ENCODE measurements at places on chromosomes 12 and 14.

GRCh38 chr12:32272465-32272864 lies 126.9 kb upstream of the FGD4 start:
- no peak for DNase-seq

- DNase-seq, result no peak
These were observed 12.7 kb downstream of the NGDN start for GRCh38 chr14:23481979-23482822.

GRCh38 chr14:24443053-24443665 lies 583 bp upstream of the SDR39U1 start:
- no peak for DNase-seq

DNA sequence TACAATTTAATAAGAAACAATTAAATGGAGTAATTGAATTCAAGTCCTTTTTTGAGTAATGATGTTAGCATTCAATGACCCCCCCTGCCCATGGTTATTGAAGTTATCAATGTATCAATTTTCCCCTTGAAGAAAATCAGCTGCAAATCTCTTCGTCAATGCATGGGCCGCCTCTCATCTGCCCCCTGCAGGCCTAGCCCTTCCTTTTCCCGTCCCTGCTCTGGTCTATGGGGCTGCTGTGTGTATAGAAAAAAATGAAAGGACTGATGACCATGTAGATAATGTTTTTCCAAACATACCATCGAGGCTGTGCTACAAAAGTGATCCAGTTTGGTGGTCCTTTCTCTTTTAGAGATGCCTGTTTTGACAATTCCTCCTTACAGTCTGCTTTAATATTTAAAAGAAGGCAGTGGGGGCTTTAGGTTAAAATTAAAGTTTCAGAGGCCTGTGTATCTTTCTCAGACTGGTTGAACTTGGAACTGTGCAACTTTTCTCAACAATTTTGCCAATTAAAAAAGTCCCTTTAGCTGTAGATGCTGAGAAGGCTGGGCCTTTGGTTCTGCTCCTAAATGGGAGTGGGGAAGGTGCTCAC lies 98.4 kb downstream of the APAF1 start:
- DNase-seq, result peak; percentile 33

DNA sequence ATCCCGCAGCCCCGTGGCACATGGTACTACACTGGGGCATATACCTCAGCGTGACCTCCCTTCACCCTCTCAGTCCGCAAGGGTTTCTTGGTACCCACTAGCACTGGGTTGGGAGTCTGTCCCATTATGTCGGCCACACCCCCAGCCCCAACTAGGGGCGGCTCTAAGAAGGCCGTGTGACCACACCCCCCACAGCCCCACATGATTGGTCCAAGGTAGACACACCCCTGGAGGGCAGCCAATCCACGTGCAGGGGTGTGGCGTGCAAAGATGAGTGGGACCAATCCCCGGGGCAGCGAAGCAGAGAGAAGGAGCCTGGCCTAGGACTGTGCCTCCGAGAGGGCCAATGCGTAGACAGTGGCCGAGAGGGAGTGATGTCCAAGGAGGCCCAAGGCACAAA lies 34.6 kb upstream of the BEGAIN start:
- DNase-seq, result no peak

GRCh38 chr14:44317441-44317746 lies 189.7 kb downstream of the FSCB start:
- no peak for DNase-seq

DNA sequence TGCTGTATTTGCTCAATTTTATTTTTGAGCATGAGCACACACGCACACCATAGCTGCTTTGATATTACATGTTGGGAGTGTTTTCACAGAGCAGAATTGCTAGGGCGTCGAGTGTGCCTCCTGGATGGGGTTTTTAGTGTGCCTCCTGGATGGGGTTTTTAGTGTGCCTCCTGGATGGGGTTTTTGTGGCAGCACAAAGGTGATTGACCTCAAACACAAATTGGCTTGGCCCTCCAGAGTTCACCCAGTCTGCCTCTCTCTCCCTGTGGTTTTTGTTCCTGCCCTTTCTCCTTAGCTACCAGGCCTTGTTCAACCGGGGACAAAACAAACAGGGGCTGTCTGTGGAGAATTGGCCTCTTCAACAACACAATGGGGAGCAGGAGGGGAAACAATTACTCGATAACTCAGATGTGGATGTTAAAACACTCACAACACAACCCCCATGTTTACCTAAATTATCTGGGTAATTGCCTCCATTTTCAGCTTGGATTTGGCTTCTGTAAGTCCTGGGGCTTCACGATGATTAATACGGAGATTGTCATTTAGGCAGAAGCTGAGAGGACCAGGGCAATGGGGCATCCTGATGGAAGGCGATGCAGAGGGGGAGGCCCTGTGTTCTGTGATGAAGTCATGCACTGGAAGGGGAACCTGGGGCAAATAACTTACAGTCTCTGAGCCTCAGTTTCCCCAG lies 26.9 kb downstream of the TBX3 start:
- DNase-seq, result no peak

DNA sequence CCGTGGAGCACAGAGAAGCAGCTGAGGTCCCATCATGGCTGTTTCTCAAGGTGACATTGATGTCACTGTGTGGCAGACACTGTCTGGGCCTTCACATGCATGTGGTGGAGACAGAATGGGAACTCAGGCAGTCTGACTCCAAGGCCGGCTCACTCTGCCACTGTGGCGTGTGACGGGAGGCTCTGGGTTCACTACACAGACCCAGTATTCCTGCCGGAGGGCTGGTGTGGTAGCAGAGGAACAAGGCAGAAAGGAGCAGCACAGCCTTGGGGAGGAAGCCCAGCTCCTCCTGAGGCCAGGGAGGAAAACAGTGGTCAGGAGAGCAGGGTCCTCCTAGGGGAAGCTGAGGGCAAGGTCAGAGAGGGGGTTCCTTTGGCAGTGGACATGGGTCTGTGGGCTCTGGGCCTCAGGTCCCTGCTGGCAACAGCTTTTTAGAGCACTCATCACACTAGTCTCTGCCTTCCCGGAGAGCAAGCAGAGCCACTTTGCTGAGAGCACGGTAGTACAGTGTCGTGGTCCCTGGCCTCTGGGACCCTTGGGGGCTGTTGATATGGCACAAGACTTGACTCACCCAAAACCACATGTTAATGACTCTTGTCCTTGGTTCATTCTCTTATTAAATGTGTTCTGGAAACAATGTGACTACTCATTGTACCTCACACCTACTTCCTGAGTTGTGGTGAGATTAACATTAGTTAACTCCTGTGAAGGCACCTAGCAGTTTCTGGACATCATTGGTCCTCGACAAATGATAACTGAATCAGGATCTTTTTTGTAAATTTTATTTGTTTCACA lies 21.3 kb downstream of the DCAF4 start:
- DNase-seq, result no peak

DNA sequence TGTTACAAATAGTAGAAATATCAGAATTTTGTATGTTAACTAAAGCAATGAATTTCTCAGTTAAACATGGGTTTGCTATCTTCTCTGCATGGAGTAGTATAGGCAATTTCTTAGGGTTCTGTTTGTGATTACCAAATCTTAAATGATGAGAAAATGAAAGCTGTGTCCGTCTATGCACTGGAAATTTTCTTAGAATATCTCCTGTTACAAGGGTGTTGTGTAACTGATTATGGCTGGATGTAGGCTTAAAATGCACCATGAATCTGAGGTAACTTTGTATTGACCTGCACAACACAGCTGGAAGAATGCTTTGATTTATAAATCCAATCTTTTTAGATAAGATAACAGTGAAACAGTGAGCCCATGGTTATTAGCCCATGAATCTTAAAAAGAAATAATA lies 17.8 kb downstream of the TRIP11 start:
- no peak for DNase-seq

GRCh38 chr14:88351966-88352691 lies 29.1 kb upstream of the KCNK10 start:
- no peak for DNase-seq

GRCh38 chr12:10957741-10958140 lies 18.7 kb upstream of the TAS2R14 start:
- DNase-seq, result no peak

- DNase-seq, result no peak
These were observed 23.2 kb upstream of the APOF start for GRCh38 chr12:56385873-56386272.

- no peak for DNase-seq
These were observed 63.8 kb upstream of the ACTN1 start for GRCh38 chr14:69042787-69043444.

DNA sequence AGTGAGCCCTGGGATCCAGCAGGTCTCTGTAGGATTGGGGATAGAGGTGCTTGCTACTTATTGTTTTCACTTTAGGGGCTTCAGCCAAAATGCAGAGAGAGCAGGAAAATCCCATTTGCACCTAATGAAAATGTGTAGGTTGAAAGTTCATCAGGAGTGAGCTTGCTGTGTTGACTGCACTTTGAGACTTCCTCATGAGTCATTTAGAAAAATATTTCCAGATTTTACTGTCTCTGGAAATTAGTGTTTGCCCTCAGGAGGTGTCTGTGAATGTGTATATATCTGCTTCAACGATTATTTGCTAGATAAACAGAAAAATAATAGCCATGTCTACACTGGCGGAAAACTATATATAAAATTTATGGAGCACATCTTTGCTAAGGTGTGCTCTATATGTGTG lies 159.3 kb downstream of the CAND1 start:
- DNase-seq, result no peak

GRCh38 chr14:25094171-25094907 lies 44.4 kb upstream of the STXBP6 start:
- DNase-seq, result no peak

DNA sequence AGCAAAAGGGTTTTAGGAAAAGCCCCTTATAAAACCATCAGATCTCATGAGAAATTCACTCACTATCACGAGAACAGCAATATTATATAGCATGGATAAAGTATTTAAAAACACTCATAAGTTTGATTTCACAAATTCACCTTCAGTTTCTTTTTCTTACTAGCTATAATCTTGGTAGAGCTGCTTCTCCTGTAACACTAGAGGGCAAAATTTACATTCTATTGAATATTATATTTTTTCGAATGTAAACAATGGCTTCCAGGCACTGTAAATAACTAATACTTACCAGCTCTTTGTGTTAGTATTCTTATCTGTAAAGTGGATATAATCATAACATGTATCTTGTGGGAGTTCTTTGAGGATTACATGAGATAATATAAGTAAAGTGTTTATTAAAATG lies 259.6 kb downstream of the CCER1 start:
- DNase-seq, result no peak

DNA sequence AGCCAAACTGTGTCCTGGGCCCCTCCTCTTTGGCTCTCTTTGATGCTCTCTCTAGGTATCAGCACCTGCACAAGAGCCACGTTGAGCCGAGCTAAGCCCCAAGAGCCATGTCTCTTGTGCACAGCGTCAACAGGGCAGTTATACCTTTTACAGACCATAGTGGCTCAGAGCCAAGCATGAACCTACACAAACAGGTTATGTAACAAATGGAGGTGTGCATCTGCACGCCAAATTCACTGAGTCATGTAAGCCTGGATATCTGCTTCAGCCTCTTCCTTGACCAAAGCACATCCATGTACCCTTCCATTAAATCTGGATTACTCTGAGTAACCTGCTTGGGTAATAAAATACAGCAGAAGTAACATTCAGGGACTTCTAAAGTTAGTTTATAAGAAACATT lies 509.7 kb downstream of the NAV3 start:
- DNase-seq, result no peak

DNA sequence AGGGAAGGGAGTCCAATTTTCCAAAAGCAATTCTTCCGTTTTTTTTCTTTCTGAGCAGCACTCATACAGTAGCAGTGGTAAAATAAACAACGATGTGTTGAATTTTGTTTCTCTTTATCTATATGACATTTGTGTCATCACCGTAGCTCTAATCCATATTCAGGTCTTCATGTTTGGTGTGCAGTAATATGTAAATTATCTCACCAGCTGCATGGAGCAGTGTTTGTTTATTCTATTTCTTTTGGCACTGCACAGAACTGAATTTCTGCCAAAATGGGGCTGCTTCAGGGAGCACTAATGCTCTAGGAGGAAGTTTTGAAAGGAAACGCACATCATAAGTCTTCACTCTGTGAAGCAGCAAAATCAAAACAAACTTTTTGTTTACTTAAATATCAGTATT lies 130.0 kb upstream of the NPAS3 start:
- no peak for DNase-seq

DNA sequence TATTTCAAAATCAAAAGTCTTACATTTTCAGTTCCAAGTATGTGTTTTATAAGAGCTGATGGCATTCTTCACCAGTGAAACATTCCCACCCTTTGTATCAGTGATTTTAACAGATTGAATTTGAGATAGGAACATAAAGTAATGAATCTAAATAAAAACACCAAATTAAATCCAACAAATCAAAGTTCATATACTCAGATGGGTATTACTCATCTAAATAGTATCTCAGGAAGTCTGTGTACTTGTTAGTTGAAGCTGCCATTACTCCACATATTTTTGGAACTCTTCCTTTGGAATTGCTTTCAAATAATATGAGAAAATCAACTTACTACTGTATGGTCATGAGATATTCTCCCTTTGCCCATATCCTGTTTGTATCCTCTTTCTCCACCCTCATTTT lies 89.1 kb downstream of the MIA2 start:
- no peak for DNase-seq

DNA sequence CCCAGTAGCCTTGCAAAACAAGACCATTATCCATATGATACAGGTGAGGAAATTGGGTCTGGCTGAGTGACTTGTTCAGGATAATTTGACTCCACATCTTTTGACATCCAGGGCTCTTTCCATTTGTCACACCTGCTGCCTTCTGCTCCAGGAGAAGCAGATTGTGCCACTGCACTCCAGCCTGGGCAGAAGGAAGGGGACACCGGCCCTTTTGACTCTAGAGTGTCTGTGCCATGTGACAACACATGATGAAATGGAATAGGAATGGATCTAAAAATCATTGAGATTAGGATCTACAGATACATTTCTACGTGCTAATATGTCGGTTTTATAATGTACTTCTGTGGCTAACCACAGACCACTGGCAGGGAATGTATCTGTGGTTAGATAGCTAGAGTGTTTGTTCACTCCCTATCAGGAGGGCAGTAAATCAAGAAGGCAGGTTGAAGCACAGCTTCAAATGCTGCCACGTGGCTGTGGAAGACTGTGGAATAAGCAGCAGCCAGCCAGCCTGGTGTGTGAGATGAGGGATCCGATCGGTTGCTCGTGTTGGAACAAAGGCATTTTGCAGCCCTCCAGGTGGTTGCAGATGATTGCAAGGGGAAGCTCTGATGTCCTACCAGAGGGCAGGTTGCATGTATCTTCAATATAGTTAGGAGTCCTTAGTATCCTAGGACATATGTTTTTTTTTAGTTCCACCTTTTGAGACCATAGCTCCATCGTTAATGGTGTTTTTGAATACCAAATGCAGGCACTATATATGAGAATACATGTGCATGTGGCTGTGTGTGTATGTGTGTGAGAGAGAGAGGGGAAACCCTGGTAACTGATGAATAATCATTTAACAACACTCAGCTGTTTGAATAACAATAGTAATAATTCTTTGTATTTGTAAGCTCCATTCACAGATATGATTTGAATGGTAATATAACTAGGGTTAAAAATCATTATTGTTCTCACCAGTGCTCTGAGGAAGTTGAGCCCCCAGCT lies 28.6 kb downstream of the EML1 start:
- no peak for DNase-seq

GRCh38 chr12:99259040-99259934 lies 388.3 kb upstream of the GARIN6 start:
- no peak for DNase-seq
